ENCODE measurements at places on chromosomes 5 and 9.
A peak's percentile ranks its signal among the peaks of the same experiment; 100 is the strongest.

GRCh38 chr5:157449011-157449723 is 10.8 kb upstream of the NIPAL4 start:
- no peak for DNase-seq

- no peak for DNase-seq
Measured at GRCh38 chr9:71929223-71929622, 17.8 kb downstream of the C9orf85 start.

DNA sequence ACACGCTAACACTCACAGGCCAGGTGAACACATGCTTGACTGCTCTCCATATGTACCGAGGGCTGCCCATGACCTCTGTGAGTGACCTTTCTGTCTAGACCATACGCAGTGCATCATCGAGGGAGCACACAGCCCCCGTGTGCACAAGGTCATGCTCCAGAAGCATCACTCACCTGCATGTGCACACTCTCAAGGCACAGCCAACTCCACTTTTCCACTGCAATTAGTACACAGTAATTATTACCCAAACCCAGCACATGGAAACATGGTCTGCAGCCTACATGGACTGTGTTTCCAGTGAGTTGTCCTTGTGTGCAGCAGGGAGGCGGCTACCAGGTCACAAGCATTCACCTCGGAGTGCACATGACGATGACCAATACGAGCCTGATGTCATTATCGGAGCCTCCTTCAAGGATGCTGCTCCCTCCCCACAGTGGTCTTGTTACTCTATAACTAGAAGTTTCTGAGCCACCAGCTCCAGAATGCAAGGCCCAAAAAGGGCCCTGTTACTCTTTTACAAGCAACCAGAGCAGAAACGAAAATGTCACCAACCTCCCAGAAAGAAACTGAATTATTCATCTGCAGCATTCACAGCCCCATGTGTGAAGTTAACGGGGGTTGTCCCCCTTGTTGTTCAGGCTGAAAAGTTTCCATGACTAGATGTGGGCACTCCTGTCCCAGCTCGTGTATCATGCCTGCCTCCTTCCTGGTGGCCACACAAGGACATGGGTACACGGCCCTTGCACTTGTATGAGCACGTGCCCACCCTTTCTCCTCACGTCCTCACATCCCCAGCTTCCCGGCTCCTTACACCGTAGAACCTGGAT is 31.2 kb downstream of the SEMA4D start:
- DNase-seq: no peak

DNA sequence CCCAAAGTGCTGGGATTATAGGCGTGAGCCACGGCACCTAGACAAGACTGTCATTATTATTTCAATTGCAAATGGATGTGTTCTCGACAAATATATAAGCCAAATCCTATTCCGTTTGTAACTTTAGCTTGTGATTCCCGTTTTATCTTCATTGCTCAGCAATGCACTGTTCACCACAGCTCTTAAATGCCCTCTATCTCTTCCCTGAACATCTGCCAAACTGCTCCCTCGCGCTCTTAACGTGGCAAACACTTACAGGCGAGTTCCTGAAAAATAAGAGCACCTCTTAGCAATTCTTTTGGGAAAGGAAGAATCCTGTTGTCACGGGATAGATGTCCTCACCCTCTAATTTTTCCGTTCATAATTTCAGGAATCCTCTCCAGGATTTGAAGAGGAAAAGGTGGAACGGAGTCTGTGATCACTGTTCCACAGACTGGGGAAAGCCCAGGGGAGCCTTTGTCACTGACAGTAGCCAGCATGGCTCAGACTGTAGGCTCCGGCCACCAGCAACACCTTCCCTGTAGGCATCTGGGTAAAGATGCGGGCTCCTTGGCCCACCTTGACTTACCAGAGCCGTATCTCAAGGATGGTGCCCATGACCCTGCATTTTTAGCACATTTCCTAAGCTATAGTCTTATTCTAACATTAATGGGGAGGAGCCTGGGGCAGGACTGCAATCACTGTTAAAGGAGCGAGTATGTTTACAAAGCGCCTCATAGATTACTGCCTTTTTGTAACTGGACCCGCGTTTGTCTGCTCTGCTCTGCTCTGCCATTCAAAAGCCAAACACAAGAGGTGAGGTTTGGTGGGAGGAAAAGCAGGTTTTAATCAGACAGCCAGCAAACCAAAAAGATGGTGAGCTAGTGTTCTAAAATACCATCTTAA is 20.2 kb upstream of the GNPDA1 start:
- DNase-seq: peak; percentile 22

- no peak for DNase-seq
Measured at GRCh38 chr9:128587453-128587852, 35.1 kb downstream of the SPTAN1 start.
